ENCODE measurements at places on chromosomes 5 and 9. TPM values are rescaled to one million over a fixed set of nuclear protein-coding genes. Genes with fewer than 3 reads are reported as not detected.

Gene MED10
- 9.2 TPM for total RNA-seq

- DNase-seq, result no peak
Measured at GRCh38 chr5:91420879-91421278, 37.8 kb upstream of the ARRDC3 start.

- DNase-seq, result no peak
Measured at GRCh38 chr9:38315085-38315595, 77.4 kb upstream of the ALDH1B1 start.

DNA sequence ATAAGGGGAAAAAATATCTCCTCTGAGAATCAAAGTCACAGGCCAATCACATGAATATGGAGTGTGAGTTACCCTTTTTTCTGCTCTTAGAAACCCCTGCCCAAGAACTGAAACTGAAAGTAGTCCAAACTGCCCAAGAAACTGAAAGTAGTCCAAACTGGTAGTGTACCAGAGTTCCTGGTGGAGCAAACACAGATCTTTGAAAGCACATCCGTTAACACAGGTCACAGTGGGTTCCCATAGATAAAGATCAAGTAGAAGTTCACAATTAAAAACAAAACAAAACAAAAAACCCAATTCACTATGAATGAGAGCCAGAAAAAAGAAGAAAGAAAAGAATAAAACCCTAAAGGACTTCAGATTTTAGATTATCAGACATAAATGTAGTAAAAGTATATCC lies 332.4 kb upstream of the EFNA5 start:
- peak; percentile 11 for DNase-seq
